ENCODE measurements at places on chromosomes 6 and 20. TPM values are rescaled to one million over a fixed set of nuclear protein-coding genes. Genes with fewer than 3 reads are reported as not detected.

HTR1B gene
- 1.9 TPM for total RNA-seq

SPEF1 gene
- total RNA-seq = 0.45 TPM

HAO1 gene
- total RNA-seq = 0.20 TPM

SLC26A8 gene
- not detected for total RNA-seq

DNA sequence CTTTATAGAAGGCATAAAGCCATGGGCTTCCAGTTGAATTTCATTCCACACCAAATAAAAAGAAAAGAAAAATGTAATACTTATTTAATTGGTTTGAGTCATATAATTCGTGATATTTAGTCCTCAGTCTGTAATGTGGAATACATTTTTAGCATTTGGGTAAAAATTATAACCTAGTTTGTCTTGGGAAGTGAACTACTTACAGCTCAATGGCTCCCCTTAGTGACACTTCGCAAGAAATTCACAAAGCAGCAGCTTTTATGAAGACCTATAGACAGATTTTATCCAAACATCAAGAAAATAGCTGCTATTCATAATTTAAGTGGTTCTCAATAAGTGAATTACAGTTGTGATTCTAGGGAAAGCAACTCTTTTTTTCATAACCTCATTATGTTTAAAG lies 72.1 kb downstream of the RSPO3 start:
- DNase-seq = no peak

- no peak for DNase-seq
Measured at GRCh38 chr20:46312075-46312944, 4.0 kb upstream of the CDH22 start.

GRCh38 chr6:131430531-131430930 lies 142.5 kb upstream of the ARG1 start:
- no peak for DNase-seq

GRCh38 chr6:34462551-34462971 lies 3.3 kb upstream of the PACSIN1 start:
- DNase-seq = no peak

DNA sequence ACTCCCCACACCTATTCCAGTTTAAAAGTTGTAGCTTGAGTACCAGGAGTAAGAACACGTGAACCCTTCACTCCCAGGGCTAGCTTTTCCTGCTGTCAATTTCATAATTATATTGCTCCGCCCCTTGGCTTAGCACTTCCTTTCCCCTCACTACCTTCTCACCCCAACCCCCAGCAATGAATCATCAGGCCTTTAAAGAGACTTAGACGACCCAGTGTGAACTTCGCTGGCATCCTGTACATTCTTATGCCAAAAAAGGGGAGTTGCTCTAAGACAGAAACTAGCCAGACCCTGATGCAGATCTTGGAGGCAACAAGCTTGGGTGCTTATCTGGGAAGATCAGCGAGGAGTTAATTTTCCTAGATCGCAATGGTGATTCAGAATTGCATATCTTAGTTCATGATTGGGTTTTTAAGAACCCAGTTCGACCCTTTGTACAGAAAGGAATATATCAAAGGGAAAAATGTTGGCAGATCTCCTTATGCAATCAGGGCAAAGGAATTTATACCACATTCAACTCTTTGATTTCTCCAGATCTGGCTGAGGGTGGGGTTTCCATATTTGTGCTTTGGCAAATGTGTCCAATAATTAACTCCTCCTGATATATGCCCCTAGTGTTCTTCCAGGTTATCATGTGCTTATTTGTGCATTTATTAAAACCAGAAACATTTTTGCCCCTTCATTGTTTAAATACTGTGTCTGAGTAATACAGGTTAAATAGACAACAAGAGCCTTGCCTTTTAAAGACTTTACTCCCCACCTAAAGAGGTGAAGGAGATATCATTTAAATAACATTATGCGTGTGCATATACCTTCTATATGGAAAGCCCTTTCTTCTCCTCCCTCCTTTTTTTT lies 8.1 kb upstream of the ATXN1 start:
- peak; percentile 99 for DNase-seq

GRCh38 chr6:14924126-14925024 lies 321.5 kb upstream of the JARID2 start:
- DNase-seq = no peak

DNA sequence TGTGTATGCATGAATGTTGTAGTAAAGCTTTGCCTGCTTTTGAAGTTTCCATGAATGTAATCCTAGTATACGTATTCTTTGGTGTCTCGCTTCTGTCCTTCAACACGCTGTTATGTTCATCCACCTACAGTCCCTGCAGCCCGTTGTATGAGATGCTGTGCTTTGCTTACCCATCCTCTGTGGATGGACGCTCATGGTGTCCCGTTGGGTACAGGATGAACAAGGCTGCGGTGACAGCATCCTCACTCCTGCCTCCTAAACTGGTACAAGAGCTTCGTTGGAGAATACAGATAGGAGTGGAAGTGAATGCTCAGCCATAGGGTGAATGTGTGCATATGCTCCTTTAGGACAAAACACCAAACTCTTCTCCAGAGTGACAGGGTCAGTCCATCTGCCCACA lies 366.2 kb downstream of the ZFAND3 start:
- no peak for DNase-seq

DNA sequence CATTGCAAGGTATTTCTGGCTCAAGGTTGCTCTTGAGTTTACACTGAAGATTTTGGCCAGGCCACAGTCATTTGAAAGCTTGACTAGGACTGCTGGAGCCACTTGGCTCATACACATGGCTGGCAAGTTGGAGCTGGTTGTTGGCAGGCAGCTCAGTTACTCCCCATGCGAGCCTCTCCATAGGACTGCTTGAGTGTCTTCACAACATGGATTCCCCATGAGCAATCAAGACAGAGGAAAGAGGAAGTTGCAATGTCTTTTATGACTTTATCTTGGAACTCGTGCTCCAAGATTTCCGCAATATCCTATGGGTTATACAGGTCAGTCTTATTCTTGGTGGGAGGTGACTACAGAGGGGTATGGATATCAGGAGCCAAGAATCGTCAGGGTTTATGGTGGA lies 1.4 kb upstream of the MANBAL start:
- no peak for DNase-seq

- no peak for DNase-seq
Measured at GRCh38 chr6:32857156-32857891, 3.3 kb downstream of the PSMB9 start.

DNA sequence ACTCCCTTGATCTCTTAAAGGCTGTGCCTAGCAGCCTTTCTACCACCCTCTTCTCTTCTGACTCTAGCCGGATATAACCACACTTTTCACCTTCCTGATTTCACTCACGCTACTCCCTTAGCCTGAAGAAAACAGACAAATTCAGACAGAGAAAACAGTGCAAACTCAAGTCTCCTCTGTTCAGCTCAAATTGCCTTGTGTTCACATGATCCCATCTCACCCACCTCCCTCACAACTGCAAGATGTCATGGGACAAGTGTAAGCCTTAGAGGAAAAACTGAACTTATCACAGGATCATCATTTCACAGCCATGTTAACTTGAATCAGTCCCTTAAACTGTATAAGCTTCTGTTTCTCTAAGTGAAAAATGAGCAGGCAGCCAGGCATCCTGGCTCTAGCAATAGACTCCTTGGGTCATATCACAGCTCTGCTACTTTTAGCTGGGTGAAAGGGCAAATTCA lies 66.5 kb upstream of the TENT5A start:
- no peak for DNase-seq

All from astrocyte (in vitro differentiated cells and primary cell).